GM12878 (cell line): ENCODE measurements at places on chromosomes 2 and 18.

DNA sequence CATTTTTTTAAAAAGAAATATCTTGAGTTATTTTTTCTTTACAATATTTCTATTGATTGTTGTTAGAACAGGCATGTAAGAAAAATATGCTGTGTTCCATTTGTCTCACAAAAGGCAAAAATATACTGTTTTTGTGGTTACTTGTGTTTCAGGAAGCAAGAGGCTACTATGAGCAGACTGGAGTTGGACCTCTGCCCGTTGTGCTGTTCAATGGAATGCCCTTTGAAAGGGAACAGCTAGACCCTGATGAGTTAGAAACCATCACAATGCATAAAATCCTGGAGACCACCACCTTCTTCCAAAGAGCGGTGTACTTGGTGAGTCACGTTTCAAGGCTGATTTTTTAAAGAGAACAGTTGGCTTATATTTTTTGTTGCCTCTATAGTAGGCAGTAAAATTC is 54.7 kb downstream of the UGGT1 start:
- DNase-seq, result no peak

DNA sequence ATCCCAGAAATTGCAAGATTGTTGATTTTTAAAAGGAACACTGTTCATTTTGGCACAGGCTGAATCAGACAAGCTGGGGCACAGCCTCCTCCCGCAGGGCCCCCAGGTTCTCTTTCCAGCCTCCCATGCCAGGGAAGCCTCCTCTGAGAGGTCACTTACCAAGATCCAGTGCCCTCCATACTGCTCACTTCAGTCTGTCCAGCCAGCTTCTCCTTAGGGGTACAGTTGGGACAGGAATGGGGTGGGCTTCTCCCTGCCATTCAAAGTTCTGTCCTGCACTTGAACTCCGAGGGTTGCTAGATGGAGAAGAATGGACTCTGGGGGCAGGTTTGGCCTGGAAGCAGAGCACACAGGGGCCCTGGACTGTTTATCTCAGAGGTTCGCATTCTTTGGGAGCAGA is 7.5 kb upstream of the CYP26B1 start:
- no peak for DNase-seq

DNA sequence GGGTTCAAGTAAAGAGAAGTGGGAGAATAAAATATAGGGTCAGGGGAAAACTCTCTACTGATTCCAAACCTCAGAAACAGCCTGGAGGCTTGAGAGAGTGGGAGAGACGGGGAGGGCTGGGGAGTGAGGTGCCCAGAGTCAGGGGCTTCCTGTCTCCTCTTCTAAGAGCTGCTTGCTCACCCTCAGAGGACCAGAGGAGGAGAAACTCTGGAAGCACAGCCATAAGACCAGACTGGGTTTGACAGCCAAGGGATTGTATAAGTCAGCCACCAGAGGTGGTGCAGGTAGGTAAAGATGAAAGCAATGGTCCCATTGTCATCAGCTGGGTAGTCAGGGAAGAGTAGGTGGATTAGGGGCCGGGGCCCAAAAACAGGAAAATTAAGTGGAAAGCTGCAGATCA is 259.4 kb downstream of the TNS1 start:
- DNase-seq, result no peak

DNA sequence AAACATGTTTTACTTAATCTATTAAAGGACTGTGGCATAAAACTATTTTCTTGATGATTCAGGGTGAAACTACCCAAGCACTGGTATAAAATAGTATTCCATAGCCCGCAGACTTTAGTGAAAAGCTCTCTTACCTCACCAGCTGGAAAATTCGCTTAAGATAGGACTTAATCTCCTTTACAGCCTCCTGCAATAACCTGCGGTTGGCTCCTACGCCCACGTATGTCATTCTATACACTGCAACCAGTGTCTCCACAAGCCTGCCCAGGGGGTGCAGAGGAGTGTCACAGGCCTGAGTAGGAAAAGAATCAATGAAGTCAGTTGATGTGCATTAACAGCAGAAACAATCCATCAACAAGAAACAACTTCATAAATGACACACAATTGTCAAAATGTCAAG is 11.3 kb upstream of the MPP4 start:
- DNase-seq, result no peak

DNA sequence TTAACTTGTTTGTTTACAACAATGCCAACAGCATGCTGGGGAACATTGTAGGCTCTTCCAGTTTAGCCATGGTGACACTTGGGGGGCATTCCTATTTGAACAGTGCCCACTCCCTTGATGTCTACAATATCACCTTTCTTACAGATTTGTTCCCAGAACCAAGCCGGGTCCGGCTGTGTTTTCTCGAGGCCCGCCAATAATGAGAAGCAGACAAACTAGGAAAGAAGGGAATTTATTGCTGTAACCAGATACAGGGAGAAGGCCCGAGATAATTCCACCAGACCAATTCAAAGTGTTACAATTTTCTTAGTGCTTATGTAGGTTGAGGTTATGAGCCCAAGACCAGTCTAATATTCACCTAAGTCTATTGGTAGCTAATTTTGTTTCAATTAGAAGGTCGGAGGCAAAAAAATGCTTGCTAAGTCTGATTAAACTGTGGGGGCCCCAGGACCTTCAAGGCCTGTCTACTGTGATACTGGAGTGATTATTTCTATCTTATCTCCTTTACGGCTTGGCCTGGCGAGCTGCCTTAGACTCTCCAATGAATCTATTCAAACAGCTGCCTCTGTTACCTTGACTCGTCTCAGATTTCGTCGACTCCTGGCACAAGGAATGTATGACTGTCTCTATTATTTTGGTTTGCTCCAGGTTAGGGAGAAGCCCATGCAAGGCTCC is 59.1 kb upstream of the PSME4 start:
- no peak for DNase-seq

GRCh38 chr2:19899985-19900930 is 1.5 kb downstream of the TTC32 start:
- DNase-seq, result no peak

GRCh38 chr2:217517402-217517801 is 485.4 kb downstream of the TNS1 start:
- no peak for DNase-seq

DNA sequence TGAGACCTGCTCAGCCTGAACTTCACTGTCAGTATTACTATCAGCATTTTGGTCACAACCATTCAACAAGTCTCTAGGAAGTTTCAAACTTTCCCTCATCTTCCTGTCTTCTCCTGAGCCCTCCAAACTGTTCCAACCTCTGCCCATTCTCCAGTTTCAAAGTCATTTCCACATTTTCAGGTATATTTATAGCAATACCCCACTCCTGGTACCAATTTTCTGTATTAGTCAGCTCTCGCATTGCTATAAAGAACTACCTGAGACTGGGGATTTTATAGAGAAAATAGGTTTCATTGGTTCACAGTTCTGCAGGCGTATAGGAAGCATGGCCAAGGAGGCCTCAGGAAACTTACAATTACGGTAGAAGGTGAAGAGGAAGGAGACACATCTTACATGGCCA is 27.3 kb downstream of the KCNF1 start:
- DNase-seq, result no peak

- DNase-seq, result no peak
Measured at GRCh38 chr18:77457681-77458080, 208.0 kb downstream of the GALR1 start.

GRCh38 chr18:6557770-6558248 is 143.1 kb upstream of the L3MBTL4 start:
- DNase-seq, result no peak

DNA sequence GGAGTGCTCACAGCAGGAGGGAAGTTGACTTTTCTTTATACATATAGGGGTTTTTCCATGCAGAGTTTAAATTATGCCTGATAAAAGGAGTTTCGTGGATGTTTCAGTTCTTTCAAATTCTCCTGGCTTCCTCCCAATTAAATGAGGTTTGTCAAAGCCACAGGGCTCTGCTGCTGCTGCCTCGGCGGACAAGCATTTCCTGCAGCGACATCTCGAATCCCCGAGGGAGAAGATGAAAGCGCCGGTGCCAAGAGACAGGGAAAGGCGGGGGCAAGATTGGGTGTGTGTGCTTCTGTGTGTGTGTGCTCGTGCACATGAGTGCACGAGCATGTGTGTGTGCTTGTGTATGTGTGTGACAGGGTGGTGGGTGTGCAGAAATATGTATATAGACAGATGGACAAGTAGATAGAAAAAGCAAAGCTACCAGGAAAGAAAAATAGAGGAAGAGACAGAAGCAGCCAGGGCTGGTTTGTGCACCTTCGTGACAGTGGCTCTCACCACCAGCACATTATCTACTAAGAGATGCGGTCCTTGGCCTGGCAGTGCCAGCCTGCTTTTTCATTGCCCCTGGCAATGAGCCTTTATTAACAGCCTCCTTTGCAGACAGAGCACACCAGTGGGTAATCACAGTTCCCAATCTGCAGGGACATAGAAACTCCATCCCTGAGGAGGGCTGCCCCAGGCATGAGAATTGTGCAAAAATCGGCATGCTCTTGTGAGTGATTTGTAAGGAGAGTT is 76.2 kb downstream of the CDK15 start:
- DNase-seq, result no peak

DNA sequence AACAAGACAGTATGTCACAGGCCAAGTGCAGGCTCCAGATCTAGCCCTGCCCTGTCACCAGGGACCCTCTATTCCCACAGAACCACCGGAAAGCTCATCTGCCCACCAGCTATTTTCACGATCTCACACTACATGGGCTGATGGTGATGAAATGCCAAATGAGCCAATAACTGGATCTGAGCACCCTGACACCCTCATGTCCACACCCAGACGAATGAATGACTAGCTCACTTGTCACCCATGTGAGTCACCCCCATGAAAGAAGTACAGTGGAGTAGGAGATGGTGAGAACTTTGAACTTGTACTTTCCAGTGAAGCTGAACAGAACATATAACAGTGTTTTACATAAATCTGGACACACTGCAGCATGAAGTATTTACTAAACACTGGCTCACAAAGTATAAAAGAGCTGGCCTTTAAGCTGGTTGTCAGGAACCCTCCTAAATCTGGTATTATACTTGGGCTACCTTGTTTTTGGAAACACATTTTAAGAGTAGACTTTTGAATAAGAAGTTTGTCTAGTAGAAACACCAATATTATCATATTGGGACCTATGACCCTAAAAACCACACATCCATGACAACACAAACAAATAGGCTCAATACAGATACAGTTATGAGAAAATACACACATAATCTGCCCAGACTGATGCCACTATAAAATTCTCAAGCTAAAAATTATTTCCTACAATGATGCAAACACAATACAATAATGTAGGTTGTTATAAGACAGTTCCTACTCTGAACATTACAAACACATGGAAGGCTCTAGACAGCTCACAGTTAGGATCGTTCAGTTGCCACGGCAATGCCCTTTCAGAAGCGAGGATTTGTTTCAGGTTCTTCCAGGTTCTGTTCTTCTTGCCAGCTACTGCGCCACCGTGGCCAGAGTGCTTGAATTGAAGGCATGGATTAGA is 19.0 kb downstream of the INO80C start:
- DNase-seq, result no peak

GRCh38 chr2:99555404-99555803 is 65.6 kb upstream of the REV1 start:
- no peak for DNase-seq

DNA sequence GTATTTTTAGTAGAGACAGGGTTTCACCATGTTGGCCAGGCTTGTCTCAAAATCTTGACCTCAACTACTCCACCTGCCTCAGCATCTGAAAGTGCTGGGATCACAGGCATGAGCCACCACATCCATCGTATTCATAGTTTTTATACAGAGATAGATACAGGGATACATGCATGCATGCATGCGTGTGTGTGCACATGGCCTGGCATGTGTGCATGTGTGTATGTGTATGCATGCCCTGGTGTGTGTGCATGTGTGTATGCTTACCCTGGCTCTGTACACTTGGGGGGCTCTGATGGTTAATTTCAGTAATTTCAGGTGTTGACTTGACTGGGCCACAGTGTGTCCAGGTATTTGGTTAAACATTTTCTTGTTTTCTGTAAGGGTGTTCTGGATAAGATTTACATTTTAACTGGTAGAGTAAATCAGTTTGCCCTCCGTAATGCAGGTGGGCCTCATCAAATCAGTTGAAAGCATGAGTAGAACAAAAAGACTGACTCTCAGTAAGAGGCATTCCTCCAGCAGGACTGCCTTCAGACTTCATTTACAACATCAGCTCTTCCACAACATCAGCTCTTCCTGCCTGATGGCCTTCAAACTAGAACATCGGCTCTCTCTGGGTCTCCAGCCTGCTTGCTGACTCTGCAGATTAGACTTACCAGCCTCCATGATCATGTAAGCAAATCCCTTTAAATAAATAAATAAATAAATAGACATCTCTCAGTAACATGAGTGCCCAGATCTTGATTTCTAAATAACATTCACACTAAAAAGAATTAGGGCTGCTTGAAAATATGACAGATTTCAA is 30.8 kb downstream of the SESTD1 start:
- no peak for DNase-seq

DNA sequence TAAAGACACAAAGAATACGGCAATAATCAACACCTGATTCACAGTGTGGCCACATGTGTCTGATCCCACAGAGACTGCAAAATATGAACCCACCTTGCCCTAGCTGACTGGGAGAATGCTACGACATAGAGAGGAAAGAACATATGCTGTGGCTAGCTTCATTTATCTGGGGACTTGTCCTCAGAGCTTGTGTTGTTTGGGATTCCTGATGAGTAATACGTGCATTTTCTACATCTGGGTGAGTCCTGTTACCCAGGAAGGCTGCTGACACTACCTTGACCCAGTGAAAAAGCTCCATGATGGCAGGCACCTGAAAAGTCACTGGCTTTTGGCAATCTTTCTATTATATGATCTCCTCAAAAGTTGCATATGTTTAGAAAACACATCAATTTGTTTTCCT is 427.7 kb upstream of the LYPD1 start:
- no peak for DNase-seq

DNA sequence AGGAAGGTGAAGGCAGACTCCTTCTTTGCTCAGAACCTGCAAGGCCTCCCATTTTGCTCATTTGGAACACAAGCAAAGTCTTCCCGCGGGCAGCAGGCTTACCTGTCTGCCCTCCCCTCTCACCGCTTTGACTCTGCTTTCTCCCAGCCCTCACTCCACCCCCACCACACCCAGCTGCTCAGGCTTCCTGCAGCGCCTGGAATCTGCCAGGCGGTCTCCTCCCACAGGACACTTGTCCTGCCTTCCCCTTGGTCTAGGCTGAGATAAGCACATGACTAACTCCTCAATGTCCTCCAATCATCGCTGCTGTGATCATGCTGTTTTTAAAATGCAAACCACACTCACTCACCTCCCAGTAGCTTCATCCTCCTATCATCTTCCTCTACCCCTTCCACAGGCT is 430.0 kb downstream of the ZNF516 start:
- DNase-seq, result no peak

DNA sequence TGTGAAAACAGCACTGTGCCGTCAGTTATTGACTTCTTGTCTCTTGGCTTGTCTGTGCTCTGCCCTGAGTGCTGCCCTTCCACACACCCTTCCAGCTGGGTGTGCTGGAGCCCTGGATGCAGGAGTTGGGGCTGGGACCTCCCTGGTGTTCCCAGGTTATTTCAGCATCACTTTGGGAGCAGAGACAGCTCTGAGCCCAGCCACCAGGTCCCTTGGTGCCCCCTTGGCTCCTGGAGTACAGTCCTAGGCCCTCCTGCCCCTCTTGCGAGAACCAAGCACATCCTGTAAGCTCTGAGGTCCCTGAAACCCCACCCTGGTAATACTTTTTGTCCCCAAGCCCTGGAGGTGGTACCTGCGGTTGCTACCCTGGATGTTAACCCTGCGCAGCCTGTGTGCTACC is 24.3 kb downstream of the BOK start:
- DNase-seq, result no peak
